ENCODE measurements at places on chromosomes 4 and X.

- peaks cover 5% of the 10 kb centered on the region for H3K4me1 ChIP-seq
- no peaks in the 10 kb centered on the region for H3K27me3 ChIP-seq
- no peak overlapping the region for H3K4me3 ChIP-seq
- H3K27ac ChIP-seq: no peak overlapping the region
- no peak for DNase-seq
Observed at GRCh38 chrX:22196149-22196548, 76.6 kb upstream of the CBLL2 start.

- H3K4me3 ChIP-seq: no peak overlapping the region
- no peak overlapping the region for H3K27ac ChIP-seq
- H3K27me3 ChIP-seq: no peaks in the 10 kb centered on the region
- DNase-seq: no peak
Observed at GRCh38 chr4:156362581-156362980, 408.9 kb upstream of the CTSO start.

DNA sequence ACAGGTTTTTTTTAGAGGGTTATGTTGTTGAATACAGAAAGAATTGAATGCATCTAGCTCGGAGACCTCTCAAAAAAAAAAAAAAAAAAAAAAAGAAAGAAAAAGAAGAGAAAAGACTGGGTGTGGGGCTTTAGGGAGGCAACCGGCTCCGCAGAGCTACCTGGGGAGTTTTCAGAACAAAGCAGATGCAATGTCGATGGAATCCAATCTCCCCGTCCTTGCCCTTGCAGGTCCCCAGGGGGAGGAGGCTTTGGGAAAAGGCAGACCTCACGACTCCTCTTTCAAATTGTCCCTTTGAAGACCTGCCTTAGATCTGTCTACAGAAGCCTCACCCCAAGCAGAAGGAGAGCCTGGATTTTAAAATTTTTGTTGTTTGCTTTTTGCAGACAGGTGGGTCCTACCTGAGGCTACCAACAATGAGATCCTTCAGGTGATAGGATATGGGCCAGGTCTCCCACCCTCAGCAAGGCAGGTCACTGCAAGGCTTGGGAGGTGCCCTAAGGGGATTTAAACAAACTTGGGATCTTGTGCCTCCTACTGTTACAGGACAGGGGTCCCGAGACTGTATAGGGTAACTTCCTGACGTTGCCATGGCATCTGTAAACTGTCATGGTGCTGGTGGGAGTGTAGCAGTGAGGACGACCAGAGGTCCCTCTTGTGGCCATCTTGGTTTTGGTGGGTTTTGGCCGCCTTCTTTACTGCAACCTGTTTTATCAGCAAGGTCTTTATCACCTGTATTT, 75.2 kb upstream of the PRKX start:
- no peak for DNase-seq
- H3K4me3 ChIP-seq: no peak overlapping the region
- peak overlapping the region; percentile 35 for H3K27ac ChIP-seq
- no peaks in the 10 kb centered on the region for H3K4me1 ChIP-seq
- no peaks in the 10 kb centered on the region for H3K36me3 ChIP-seq
- H3K27me3 ChIP-seq: peaks cover 4% of the 10 kb centered on the region

GRCh38 chrX:123083924-123084323, 100.2 kb upstream of the GRIA3 start:
- H3K4me1 ChIP-seq: no peaks in the 10 kb centered on the region
- no peaks in the 10 kb centered on the region for H3K27me3 ChIP-seq
- H3K27ac ChIP-seq: no peak overlapping the region
- no peaks in the 10 kb centered on the region for H3K36me3 ChIP-seq

DNA sequence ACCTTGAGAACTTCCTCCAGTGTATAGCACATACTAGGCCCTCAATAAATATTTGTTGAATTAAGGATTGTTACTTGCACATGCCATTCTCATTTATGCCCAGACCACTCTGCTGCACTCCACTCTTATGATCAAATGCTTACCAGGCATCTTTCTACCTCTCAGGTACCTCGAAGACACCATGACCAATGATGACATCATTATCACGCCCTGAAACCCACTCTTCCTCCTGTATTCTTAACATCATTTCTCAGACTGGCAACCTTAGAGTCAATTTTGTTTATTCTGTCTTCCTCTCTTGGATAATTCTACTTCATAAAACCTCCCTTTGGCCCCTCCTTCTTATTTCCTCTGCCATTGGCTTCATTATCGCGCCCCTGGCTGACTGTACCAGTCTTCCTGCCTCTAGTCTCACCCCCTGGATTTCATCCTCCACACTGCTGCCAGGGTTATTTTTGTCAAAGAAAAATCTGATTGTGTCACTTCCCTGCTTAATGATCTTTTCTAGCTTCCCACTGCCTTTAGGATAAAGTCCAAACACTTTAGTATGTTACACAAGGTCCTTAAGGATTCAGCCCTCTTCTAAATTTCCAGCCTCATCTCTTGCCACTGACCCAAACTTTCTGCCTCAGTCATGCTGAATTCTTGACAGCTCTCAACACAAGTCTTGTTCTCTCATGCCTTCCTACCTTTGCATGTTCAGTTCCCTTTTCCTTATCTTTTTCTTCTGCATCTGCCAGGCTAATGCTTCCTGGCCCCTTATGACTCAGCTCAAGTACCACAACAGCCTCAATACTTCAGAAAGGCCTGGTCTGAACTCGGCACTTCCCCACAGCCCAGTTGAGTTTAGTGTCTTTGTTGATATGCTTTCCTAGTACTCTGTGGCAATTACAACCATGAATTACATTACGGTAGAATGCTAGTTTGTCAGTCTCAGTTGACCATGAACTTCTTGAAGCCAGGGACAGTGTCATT, 45.8 kb downstream of the HDAC8 start:
- peaks cover 21% of the 10 kb centered on the region for H3K4me1 ChIP-seq
- no peak for DNase-seq
- H3K27ac ChIP-seq: peak overlapping the region; percentile 79

GRCh38 chr4:153013202-153013977, 77.3 kb downstream of the FHDC1 start:
- H3K36me3 ChIP-seq: peaks cover 24% of the 10 kb centered on the region
- H3K4me1 ChIP-seq: peaks cover 32% of the 10 kb centered on the region
- no peak for DNase-seq
- no peaks in the 10 kb centered on the region for H3K27me3 ChIP-seq
- peak overlapping the region; percentile 40 for H3K27ac ChIP-seq
- no peak overlapping the region for H3K4me3 ChIP-seq

DNA sequence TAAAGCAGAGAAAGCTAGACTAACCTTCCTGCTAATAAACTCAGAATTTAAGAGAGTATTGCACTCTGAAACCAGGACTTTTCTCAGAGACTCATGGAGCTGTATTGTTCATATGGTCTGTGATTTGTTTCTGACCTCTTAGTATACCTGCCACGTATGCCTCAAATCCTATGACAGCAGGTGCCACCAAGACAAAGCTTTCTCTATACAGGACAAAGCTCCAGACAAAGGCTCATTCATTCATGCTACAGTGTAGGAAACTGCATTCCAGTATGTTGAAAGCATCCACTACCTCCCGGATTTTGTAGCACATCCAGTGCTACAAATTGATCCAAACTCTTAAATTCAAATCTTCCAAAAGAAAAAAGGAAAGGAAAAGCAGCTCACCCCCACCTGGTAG, 178.3 kb downstream of the CHIC2 start:
- no peak for DNase-seq
- no peaks in the 10 kb centered on the region for H3K36me3 ChIP-seq
- no peak overlapping the region for H3K27ac ChIP-seq
- peaks cover 2% of the 10 kb centered on the region for H3K4me1 ChIP-seq
- H3K4me3 ChIP-seq: no peak overlapping the region
- H3K27me3 ChIP-seq: peaks cover 1% of the 10 kb centered on the region

DNA sequence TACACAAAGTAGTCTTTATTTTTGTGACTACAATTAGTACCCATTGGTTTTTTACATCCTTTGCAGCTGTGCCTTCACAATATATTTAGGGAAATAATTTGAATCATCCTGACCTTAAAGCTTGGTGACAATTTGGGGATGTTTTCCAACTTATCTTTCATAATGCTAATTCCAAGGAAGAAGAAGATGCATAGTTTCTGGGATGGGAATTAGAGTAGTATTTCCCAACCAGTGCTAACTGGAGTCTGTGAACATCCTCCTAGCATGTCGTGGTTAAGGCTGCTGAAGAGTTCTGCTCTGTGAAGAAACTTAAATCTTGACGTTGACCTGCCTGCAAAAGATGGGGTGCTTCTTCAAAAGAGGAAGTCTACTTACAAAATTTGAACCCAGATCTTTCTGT, 173.5 kb downstream of the ANK2 start:
- no peaks in the 10 kb centered on the region for H3K27me3 ChIP-seq
- no peak overlapping the region for H3K27ac ChIP-seq
- no peak overlapping the region for H3K4me3 ChIP-seq
- no peak for DNase-seq
- no peaks in the 10 kb centered on the region for H3K36me3 ChIP-seq

- H3K27ac ChIP-seq: peak overlapping the region; percentile 12
- no peak overlapping the region for H3K4me3 ChIP-seq
- no peak for DNase-seq
- H3K36me3 ChIP-seq: peaks cover 12% of the 10 kb centered on the region
- peaks cover 10% of the 10 kb centered on the region for H3K4me1 ChIP-seq
Observed at GRCh38 chr4:109631532-109632108, 71.6 kb downstream of the MCUB start.

DNA sequence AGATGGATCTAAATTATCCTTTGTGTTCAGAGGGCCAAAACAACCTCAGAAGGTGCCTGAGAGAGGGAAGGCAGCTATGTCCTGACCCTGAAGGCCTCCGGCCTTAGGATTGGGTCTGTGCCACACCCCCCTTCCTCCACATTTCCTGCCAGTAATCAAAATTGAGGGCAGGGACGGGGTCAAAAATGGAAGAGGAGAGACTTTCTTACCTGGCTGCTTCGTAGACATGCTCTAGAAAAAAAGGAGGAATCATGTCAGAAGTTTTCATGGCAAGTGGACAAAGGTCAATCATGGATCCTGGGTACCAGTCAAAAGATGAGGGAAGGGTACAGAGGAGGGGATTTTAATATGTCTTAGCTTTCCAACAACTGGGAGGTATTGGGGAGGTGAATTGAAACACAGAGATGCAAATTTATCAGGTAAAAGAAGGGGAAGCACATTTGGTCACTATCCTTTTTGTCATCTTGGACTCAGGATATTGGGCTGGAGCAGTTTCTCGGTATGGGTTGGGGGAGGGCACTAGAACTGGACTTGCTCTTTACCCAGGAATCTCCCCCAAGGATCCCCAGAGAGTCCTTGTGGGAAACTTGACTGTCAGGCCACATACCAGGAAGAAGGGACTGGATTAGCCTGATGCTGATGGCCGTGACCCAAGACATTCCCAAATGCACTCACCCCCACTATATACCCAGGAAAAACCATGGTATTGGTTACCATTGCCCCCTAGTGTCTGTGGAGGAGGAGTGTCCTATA, 17.1 kb downstream of the VSIG4 start:
- H3K27ac ChIP-seq: peak overlapping the region; percentile 83
- DNase-seq: no peak
- no peaks in the 10 kb centered on the region for H3K27me3 ChIP-seq
- peaks cover 18% of the 10 kb centered on the region for H3K36me3 ChIP-seq
- H3K4me3 ChIP-seq: peak overlapping the region; percentile 27

GRCh38 chrX:118560489-118560888, 64.9 kb downstream of the DOCK11 start:
- peaks cover 24% of the 10 kb centered on the region for H3K36me3 ChIP-seq
- H3K4me3 ChIP-seq: no peak overlapping the region
- no peak overlapping the region for H3K27ac ChIP-seq
- H3K4me1 ChIP-seq: peaks cover 6% of the 10 kb centered on the region

All from memory B cell (primary cell).